ENCODE measurements at places on chromosomes 5 and 9.

GRCh38 chr5:79873187-79873586 is 117.9 kb downstream of the MTX3 start:
- no peak for DNase-seq

DNA sequence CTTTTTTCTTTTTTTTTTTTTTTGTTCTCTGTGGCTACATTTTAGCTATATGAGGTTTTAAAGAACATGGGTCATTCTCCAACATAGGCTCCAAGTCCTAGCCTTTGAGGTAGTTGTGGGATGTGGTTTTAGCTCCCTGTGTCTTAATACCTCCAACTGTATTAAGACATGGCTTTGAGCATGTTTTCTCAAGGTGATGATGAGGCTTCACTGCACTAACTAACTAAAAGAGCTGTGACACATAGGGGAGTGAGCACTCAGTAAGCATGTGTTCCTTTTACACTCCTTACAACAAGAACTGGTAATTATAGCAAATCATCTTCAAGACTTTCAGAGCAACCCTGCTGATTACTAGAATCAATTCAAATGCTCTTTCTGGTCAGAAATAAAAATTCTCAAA is 333.6 kb upstream of the CCNH start:
- no peak for DNase-seq

DNA sequence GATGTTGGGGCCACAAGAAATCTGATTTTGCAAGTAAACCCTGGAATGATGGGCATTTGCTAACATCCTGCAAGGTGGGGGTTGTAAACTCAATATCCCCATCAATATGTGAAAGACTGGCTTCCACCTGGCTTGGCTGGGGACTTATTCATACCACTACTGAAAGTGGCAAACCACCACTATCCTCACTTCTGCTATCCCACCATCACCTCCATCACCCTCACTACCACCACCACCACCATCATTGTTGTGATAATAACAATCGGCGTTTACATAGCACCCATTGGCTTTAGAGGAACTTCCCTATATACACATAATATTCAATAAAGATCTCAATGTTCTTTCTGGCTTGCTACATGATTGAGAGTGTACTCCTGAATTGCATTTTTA is 224.7 kb upstream of the DAP start:
- no peak for DNase-seq

- no peak for DNase-seq
Observed at GRCh38 chr5:94674490-94675382, 56.3 kb downstream of the SLF1 start.

- no peak for DNase-seq
Observed at GRCh38 chr5:8751971-8752370, 793.9 kb downstream of the SEMA5A start.

GRCh38 chr9:33350310-33350709 is 52.1 kb downstream of the AQP7 start:
- DNase-seq: no peak

DNA sequence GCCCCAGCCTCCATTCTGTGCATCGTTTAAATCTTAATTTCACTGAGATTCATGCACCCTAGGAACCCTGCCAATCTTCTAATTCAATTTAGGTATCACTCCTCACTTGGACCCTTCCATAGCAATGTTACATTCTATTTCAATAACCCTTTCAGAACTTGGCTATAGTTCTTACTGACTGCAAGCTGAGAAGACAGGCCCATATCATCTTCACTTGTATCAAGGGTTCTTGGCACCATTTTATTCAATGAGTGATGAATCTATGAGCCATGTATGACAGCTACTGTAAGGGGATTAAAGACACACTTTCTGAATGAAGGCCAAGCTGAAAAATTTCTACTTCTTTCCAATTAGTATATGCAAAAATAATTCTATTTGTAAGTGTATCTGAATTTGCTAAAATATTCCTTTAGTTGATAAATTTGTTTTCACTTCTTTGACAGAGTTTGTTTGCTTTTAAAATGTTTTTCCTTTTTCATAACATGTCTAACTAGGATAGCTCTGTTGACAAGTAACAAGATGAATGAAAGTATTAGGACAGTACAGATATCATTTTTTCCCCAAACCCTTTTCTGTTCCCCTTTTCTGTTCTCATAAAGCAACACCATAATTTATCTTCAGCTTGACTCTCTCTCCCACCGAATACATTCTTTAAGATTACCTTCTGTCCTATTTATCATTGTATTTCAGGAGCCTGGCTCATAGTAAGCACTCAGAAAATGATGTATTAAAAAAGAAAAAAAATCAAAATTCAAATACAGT is 9.6 kb downstream of the ITGA2 start:
- no peak for DNase-seq

- no peak for DNase-seq
Observed at GRCh38 chr5:121833617-121834016, 18.1 kb upstream of the FTMT start.

GRCh38 chr5:40165789-40166728 is 513.7 kb upstream of the PTGER4 start:
- no peak for DNase-seq

Measured in activated CD4-positive, alpha-beta T cell treated with anti-CD3 and anti-CD28 coated beads, Interleukin-2, amount 50 U/mL, for 1 hour (primary cell).